NCI-H1436 (cell line): ENCODE measurements at places on chromosomes 16 and 17.

DNA sequence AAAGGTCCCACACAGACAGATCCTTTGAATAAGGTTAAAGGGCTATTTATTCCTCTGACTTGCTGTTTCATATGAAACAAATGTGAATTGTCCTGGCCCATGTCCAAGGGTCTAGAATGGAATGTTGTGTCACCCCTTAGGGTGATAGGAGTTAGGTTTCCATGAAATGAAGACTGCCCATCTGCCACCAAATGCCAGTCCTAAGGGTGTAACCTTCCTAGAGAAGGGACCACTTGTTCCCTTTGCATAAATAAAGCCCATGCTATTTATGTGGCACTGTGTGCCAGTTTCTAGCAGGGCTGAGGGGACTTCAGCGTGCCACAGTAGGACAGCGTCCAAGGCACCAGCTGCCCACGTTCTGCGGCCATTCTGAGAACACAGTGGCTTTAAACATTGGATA is 171.3 kb downstream of the ABCA8 start:
- DNase-seq = no peak

GRCh38 chr17:13698832-13699231 is 97.1 kb upstream of the HS3ST3A1 start:
- no peak for DNase-seq

DNA sequence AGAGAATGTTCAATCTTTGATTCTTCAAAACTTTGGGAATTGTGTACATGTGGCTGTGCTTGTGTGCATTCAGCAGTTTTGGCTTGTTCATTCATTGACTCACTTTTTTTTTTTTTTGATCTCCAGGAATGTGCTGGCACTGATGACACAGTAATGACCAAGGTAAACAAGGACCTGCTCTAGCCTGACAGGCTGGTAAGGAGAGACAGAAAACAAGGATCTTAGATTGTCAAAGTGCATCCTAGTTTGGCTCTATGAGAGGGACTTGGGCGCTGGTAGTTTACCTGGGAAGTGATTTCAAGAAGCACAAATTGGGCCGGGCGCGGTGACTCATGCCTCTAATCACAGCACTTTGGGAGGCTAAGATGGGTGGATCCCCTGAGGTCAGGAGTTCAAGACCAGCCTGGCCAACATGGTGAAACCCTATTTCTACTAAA is 233.1 kb upstream of the WSCD1 start:
- no peak for DNase-seq

- DNase-seq = no peak
These were observed 555 bp downstream of the TTYH2 start for GRCh38 chr17:74213861-74214391.

DNA sequence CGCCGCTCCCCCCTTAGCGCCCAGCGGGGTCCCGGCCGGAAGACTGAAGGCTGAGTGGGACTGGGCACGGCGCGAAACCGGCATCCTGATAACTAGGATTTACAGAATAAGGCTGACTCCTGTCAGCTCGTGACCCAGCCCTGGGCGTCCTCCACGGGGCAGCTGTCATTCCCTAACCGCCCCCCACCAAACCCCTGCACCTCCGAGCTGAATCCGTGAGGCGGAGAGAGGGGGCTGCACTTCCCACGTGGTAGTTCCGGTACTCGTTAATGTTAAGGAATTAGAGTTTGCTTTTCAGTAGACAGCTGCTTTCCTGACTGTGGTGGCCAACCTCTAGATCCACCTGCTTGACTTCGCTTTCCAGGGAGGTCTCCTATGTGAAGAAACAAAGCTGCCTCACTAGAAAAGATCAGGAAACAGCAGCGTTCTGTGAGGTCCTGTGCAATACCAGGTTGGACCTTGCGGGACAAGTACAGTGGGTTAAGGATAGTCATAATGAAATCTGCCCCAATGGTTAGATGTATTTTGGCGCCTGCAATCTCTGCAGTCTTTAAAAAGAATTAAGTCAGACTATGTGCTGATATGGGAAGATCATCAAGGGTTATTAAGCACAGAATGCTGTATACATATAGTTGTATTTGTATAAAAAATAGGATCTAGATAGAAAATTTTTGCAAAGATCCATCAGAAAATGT is 1.1 kb upstream of the WBP2 start:
- DNase-seq = no peak

- no peak for DNase-seq
These were observed 107.0 kb downstream of the CRLF3 start for GRCh38 chr17:30717291-30718098.

GRCh38 chr16:67951485-67951884 is 7.6 kb upstream of the LCAT start:
- DNase-seq = no peak

DNA sequence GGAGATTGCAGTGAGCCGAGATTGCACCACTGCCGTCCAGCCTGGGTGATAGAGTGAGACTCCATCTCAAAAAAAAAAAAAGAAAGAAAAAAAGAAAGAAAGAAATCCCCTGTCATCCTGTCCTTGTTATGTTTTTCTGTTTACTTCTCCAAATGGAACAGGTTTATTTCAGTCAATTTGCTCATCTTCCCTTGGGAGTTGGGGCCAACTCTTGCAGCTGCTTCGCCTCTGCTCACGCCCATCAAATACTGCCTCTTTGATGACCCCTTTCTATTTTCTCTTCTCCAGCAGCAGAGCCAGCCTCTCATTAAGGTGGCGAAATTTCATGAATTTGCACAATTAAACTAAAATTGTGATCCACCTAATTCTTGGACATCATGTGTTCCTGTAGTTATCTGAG is 173.4 kb downstream of the ZNF18 start:
- DNase-seq = no peak

- no peak for DNase-seq
These were observed 479.5 kb downstream of the TMEM114 start for GRCh38 chr16:8110572-8111514.

GRCh38 chr17:75428543-75429469 is 23.3 kb upstream of the GRB2 start:
- DNase-seq = no peak

DNA sequence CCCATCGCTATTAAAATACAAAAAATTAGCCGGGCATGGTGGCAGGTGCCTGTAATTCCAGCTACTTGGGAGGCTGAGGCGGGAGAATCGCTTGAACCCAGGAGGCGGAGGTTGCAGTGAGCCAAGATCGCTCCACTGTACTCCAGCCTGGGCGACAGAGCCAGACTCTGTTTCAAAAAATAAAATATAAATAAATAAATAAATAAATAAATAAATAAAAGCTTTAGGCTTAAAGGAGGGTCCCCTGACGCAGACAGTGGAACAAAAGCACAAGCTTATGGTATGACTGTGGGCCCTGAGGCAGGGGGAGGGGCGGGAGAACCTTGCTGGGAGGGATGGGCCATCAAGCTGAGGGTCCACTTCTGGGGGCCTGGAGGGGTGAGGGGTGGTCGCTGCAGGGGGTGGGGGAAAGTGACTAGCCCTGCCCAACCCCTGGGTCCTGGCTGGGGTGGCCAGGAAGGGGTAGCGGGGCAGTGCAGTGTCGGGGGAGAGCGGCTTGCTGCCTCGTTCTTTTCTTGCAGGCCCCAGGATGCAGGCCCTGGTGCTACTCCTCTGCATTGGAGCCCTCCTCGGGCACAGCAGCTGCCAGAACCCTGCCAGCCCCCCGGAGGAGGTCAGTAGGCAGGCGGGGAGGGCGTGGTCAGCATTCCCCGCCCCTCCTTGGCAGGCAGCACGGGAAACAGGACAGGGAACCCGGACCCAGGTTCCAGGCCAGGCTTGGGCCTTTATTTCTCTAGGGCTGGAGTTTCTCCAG is 4.7 kb downstream of the SERPINF1 start:
- no peak for DNase-seq

DNA sequence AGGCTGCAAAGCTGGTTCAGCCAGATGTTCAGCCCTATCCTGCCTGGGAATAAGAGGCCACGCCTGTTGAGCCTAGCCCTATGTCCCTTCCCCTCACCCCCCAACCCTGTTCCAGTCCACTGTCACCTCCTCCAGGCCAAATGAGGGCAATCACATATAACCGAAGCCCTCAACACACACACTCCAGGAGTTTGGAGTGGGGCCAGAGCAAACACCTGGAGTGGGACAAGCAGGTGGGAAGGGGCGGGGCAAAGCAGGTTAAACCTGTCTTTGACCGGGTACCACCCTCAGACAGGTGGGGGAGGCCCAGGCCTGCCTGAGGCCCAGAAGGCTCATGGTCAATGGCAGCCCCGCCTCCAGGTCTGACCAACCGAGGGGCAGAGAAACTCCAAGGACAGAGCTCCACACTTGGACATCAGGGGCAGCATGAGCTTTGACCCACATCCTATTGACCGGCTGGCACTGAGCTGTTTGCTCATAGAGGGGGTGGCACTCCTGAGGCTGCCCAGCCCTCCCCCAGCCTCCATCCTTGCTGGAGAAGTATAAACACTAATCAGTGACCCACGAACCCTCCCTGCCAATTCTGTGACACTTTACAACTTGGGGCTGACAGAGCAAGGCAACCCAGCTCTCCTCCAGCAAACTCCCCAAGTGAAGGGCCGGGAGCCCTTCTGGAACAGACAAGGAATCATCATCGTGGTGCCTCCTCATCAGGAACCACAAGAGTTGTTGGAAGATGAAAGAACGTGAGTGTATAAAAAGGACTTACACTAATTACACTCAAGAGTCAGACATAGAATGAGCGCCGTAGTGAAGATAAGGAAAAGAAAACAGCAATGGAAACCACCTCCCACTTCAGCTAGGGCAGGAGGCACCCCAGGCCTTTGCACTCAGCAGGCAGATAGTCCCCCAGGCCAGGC is 1.5 kb downstream of the ESRP2 start:
- peak; percentile 11 for DNase-seq

DNA sequence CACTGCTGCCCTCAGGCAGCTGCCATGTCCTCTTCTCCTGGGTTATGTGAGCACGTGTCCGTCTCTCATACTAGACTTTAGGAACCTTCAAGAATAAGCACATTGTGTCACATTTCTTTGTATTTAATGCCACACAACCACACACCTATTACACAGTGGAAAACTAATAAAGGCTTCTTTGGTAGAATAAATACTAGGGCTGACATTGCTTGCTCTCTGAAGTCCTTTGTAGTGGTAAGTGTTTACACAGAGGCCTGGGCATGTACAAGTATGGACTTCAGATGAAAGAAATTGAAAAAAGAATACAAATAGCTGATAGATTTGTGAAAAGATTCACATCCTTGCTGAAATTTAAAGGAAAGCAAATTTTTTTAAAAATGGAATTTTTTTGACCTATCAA is 188.1 kb upstream of the CCL2 start:
- no peak for DNase-seq

GRCh38 chr17:45580924-45581323 is 90.4 kb upstream of the PLEKHM1 start:
- no peak for DNase-seq

DNA sequence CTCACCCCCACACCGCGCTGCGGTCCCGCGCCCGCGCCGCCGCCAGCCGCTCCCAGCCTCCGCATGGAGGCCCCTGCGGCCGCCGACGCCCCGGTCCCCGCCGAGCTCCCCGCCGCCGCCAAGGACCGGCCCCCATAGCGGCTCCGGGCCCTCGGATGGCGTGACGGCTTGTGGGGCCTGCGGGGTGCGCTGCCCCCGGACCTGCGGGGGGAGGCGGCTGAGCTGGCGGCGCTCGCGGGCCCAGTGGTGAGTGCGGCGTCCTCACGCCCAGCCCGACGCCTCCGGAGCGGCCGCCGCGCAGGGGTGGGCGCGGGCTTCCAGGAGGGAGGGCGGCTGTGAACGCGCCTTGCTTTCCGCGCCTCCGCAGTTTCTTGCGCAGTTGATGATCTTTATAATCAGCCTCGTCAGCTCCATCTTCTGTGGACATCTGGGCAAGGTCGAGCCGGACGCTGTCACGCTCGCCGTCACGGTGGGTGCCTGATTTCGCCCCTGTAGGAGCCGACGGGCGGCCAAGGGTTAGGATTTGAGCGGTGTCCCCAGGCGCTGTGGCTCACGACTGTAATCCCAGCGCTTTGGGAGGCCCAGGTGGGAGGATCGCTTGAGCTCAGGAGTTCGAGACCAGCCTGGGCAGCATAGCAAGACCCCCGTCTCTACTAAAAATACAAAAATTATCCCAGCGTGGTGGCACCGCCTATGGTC is 46.4 kb downstream of the SLC47A1 start:
- DNase-seq = no peak

- DNase-seq = no peak
These were observed 25.8 kb downstream of the ZNRF1 start for GRCh38 chr16:75024594-75024993.

DNA sequence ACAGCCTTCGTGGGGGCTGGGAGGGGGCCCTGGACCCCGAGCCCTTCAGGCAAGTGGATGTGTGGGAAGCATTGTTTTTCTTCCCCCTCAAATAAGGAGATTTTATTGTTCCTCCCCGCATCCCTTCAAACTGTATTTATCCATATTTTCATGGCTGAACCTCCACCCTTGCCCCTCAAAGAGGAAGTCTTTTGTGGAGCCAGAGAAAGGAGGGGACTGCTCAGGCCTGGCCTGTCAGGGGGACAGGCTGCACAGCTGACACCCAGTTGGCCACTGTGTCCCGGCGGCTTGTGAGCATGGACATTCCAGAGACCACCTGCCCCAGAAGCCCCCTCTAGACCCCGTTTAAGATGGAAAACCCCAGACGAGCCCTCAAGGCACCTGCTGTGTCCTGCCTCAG is 15.9 kb downstream of the HEXIM2 start:
- no peak for DNase-seq

GRCh38 chr16:73093146-73094144 is 45.5 kb upstream of the ZFHX3 start:
- no peak for DNase-seq

DNA sequence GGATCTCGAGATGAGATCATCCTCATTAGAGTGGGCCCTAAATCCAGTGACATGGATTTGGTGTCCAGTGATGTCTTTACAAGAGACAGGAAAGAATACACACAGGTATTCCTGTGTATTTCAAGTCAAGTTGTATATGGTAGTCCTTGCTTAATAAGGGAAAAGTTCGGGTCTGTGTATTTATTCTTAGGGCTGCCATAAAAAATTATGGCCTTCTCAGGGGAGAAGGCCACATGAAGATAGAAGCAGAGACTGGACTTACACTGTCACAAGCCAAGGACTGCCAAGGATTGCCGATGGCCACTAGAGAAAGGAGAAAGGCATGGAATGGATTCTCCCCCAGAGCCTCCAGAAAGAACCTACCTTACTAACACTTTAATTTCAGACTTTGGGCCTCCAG is 8.3 kb downstream of the KRABD2 start:
- DNase-seq = no peak

DNA sequence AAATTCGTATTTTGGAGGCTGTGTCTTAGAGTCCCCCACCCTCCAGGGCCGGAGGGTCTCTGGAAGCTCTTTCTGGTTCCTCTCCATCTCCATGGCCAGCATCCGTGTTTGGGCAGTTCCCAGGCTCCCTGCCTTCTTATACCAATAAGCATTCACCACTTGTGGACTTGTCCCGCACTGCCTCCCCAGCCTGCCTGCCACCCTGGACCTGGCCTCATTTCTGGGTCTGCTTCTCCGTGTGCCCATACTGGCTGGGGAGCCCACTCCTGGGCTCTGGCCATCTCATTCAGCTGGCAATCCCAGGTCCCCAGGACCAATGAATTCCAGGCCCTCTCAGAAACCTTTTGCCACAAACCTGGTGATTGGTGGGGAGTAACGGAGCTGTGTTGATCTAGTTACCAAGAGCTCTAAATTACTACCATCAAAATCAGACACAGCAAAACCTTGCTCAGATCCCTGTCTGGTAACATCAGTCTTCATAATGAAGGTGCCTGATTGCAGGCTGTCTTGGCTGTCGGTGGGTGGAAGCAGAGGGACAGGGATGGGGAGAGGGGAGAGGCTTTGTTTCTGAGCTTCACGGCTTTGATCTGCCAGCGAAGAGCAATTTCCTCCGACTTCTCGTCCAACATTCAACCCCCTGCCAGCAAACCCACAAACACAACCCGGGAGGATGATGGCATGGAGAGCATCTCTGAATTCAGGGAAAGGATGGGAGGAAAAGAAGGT is 27.7 kb upstream of the CRHR1 start:
- DNase-seq = no peak
